ENCODE measurements at places on chromosomes 7 and 10.

DNA sequence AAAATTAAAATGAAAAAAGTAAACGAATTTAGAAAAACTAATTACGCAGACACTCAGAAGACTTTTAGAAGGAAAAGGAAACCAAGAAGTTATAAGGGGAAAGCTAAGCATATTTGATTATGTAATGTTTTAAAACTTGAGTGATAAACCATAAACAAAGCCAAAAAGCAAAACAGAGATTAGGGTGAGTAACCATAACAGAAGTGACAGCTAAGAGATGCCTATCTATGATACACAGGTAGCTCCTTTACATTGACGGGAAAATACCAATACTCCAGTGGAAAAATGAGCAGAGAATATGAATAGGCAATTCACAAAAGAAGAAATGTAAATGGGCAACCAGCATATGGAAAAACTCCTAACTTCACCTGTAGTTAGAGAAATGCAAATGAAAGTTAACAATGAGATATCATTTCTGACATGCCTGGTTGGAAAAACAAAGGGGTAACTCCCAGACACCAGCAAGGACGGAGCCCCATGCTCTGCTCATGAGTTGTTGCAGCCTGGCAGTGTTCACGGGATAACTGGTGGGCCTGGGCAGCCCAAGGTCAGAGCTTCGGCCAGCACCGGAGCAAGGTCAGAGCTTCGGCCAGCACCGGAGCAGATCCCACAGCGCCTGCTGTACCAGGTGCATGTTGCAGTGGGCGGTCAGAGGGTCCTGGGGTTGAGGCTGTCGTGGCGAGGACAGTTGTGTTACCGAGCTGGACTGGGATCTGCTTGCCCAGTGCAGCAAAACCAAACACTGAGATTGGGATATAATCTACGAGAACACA, 58.9 kb downstream of the ALOX5 start:
- no peak for DNase-seq

DNA sequence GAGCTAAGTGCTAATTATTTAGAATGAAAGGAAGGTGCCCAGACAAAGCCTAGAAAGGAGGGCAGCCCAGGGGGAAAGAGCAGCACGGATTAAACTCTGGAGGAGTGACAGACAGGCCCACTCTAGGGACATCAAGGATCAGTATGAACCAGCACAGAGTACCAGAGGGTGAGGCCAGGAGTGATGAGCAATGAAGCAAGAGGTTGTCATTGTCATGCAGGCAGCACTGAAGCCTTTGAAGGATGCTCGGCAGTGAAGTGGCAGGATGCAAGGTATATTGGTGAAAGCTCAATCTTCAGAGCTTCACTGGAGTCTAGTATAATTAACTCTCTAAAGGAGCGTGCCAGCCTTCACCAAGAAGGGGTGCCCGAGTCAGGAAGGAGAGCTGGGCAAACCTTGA, 112.0 kb upstream of the INHBA start:
- DNase-seq = no peak

- no peak for DNase-seq
Measured at GRCh38 chr10:100723180-100723579, 22.2 kb upstream of the PAX2 start.

- peak; percentile 21 for DNase-seq
Measured at GRCh38 chr7:727806-728460, 852 bp upstream of the PRKAR1B start.

- no peak for DNase-seq
Measured at GRCh38 chr10:122331615-122332446, 42.7 kb upstream of the PLEKHA1 start.

DNA sequence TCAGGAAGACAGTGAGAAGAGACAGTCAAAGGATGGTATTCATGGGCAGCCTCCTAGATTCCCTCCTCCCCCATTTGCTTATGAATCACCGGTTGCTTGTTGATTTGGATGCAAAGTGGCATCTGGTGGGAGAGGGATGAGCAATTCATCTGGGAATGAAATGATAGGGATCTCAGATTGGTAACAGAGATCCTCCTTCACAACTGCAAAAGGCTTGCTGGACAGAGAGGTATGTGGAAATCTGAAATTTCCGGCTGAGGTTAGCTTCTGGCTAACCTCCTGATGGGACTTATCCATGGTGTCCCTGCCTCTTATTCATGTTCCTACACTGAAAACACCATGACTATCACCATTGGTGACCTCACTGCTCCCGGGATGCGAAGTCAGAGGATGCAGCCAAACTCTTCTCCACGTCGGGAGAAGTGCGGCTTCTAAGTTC, 48.4 kb upstream of the PODXL start:
- no peak for DNase-seq

DNA sequence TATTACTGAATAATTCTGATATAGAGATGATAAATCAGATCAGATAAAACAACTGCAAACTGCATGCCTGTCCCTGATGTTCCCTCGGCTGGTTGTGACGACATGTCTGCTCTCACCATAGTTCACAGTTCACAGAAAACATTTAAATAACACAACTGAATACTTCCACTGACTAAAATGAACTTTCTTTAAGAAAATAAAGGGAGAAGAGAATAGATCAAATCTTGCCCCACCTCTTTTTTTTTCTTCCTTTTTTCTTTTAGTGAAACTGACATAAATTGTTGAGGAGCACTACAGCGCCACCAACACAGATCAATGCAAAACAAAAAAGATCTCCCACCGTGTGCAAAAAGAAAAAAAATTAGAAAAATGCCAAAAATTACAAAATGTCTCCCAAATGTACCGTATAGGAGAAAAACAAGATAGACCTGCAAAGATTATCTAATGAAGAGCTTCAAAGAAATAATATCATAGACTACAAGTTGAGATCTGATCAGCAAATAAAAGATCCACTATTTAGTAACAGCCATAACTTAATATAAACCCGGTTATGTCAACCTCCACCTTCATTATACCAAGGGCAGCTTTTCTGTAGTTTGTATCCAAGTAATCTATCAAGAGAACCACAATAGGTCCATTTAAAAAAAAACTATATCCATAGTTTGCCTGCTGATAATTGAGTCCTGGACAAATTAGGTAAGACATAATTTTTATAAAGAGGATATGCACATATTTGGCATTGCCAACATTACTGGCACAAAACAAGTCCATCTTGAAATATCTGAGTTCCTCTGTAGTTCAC, 30.7 kb upstream of the EPC1 start:
- peak; percentile 66 for DNase-seq

GRCh38 chr7:8455426-8455825, 22.0 kb downstream of the NXPH1 start:
- DNase-seq = no peak

DNA sequence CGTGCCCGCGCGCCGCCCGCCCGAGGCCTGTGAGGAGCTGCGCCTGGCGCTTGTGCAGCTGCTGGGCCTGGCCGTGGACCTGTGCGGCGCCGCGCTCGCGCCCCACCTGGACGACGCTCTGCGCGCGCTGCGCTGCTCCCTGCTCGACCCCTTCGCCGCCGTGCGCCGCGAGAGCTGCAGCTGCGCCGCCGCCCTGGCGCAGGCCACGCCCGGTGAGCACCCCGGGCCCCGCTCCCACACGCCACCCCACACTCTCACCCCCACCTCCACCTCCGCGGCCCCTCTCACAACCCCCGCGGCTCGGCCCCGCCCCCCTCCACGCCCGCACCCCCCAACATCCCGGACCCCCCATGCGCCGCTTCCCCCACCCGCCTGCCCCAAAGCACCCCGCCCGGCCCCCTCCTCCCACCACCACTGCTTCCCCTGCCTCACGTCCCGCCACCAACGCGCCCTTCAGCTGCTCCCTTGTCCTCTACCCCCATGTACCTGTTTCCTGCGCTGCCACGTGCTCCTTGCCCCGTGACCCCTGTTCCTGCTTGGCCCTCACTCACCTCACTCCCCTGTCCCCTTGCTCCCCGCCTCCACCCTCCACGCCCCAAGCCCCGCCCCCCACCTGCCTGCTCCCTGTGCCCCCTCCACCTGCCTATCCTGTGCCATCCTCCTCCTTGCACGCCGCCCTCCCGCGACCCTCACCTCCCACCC, at the start of gene PRKAR1B:
Gene PRKAR1B (minus strand): TSS at position 178 of the 702 bp plus-strand sequence. CDS start 15,776 bp downstream, outside the sequence.
- peak; percentile 78 for DNase-seq

DNA sequence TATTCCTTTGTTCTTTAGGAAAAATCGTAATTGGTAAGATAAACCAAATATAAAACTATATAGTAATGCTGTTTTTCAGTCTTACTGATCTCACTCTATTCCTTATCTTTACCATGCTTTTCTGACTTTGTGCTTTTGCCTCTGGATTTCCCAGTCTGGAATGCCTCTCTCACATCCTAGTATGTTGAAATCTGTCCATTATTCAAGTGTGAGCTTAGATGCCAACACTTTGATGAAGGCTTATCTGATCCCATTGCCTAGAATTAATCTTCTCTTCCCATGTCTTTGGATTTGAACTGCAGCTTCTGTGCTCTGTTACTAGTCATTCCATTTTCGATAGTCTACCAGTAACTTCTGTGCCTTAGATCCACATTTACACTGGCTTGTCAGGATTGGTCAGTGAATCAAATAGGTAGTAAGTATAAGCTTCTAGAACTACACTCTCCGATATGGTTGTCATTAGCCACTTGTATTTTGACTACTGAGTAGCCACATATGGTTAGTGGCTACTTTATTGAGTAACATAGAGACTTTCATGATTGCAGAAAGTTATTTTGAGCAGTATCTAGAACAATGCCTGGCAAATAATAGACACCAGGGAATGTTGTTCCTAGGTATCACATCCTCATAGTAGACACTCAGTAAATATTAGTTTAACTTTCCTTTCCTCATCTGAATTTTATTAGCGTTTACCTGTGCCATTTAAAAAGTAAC, 92.9 kb downstream of the BMPR1A start:
- DNase-seq = peak; percentile 62

- no peak for DNase-seq
Measured at GRCh38 chr10:132104471-132105301, 38.9 kb downstream of the JAKMIP3 start.

DNA sequence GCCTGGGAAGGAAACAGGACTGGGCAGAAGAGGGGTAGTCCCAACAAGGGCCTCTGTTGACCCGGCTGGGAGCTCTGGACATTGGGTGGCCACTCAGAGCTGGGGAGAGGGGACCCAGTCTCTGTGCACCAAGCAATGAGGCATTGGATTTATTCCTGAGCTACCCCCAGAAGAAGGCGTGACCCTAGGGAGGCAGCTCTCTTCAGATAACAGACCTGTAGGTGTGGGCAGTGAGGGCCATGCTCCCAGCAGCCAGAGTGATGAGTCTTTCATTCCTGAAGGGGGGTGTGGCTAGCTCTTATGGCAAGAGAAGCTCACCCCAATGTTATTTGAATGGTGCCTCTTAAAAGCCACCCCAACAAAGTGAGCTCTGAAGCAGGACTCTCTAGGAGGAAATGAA, 20.4 kb downstream of the TEX36 start:
- no peak for DNase-seq

GRCh38 chr7:133570321-133570720, 317.4 kb downstream of the EXOC4 start:
- DNase-seq = no peak

GRCh38 chr10:49600781-49601400, 9.2 kb upstream of the SLC18A3 start:
- no peak for DNase-seq

DNA sequence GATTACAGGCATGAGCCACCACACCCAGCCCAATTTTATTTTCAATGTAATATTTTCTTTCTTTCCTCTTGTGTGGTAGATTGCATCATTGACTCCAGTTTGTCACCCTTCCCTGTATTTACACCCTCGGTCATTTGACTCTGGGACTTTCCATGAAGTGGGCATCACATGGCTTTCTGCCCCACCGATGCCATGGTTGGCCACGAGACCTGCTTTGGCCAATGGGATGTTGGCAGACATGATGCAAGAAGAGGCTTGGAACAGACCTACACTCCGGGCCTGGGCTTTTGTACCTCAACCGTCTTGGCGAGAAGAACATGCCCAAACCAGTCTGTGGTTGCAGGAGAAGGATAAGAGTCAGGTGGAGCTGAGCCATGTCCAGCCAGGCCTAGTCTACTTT, 38.8 kb upstream of the CACUL1 start:
- DNase-seq = no peak

DNA sequence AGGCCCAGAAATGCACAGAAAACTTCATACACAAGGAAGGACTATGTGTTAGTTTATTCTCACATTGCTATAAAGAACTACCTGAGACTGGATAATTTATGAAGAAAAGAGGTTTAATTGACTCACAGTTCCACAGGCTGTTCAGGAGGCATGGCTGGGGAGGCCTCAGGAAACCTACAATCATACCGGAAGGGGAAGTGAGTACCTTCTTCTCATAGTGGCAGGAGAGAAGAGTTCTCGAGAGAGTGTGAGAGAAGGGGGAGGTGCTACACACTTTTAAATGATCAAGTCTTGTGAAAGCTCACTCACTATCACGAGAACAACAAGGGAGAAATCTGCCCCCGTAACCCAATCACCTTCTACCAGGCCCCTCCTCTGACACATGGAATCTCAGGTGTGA, 16.8 kb upstream of the RAMP3 start:
- peak; percentile 65 for DNase-seq

- DNase-seq = peak; percentile 45
Measured at GRCh38 chr10:89414879-89415821, 782 bp downstream of the IFIT5 start.

DNA sequence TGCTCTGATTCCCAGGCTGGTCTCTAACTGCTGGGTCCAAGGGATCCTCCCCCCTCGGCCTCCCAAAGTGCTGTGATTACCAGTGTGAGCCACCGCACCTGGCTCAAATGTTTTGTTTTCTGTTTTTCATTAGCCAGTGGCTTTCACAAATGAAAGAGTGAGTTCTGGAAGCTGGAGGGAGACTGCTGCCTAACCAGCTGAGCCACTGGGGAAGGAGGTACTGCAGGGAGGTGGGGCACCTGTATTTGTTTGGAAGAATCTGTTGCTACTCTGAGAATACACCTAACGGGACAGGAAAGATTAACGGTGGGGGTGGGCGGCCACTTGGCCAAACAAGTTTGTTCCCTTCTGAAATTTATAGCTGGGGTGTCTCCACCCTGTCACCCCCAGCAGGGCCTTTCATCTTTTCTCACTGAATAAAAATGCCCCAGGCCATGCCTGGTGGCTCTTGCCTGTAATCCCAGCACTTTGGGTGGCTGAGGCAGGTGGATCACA, 4.7 kb downstream of the STOX1 start:
- DNase-seq = no peak

DNA sequence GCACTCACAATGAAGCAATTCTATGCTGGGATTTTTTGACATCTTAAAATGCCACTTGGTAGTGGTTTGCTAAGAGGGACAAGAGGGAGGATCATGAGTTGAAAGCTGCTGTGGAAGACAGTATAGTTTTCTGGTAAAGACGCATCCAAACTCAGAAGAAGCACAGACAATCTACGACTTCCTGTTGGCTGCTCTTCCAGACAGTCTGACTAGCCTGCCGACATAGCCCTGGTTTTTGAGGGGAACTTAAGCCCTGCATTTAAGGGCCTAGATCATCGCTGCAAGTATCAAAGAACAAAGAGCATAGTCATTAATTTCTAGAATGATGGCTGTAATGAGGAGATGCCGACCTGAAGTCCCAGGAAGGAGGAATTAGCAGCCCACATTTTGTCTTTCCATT, 99.9 kb upstream of the IKZF1 start:
- no peak for DNase-seq

- peak; percentile 63 for DNase-seq
Measured at GRCh38 chr7:12635830-12636229, 51.6 kb upstream of the ARL4A start.

- peak; percentile 81 for DNase-seq
Measured at GRCh38 chr7:23680414-23681405, 711 bp downstream of the FAM221A start.

Measured in GM12865 (cell line).